HEK293T (cell line): ENCODE measurements at places on chromosomes 11 and 22.

DNA sequence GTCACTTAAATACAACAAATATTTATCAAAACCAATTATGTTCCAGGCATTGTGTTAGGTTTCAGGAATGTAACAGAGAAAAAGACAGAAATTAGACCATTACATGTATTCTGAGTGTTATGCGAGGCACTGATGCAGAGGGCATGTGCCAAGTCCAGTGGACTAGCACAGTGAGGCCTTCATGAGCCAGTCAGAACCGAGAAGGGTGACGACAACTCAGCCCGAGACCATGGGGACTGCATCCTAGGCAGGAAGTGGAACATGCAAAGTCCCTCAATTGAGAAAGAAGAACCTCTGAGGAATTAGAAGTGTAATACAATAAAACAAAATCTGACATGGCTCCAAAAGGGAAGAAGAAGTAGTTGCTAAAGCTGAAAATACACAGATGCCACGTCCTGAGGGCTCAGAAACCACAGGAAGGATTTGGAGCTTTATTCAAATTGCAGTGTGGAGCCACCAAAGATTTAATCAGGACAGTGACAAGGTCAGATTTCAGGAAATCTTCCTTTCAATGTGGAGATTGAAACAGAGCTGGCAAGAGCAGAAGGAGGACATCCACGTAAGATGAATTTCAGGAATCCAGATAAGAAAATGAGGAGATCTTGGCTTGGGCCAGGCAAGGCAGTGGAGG lies 529.6 kb downstream of the NTM start:
- DNase-seq = no peak

GRCh38 chr11:28490773-28491382 lies 382.7 kb downstream of the METTL15 start:
- no peak for DNase-seq

GRCh38 chr11:115643549-115644270 lies 139.5 kb upstream of the CADM1 start:
- no peak for DNase-seq

- DNase-seq = peak; percentile 21
These were observed 2.2 kb downstream of the MADD start for GRCh38 chr11:47271961-47272661.

DNA sequence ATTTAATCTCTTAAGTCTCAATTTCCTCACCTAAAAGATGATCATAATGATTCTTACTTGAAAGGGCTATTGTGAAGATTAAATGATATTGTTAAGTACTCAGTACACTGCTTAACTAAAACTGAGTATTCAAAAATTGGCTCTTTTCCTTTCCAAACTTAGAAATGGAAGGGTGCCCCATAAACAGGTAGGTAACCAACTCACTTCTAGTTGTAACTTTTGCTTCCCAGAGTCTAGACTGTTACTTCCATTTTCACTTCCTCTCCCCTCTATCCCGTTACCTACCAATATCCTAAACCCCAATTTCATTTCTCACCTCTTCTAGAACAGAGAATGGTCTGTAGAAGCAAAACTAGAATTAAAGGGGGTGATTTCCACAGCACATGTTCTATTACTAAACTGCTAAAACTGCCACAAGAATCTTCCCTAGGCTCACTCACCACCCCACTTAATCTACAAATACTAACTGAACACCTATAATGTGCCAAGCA lies 50.0 kb downstream of the RRAS2 start:
- DNase-seq = no peak

GRCh38 chr11:30488304-30488998 lies 97.7 kb downstream of the MPPED2 start:
- DNase-seq = peak; percentile 65

GRCh38 chr11:75346912-75347647 lies 4.4 kb downstream of the ARRB1 start:
- no peak for DNase-seq

GRCh38 chr11:33160136-33160535 lies 1.1 kb downstream of the CSTF3 start:
- no peak for DNase-seq

- DNase-seq = no peak
These were observed 11.3 kb upstream of the SESN3 start for GRCh38 chr11:95242091-95242844.

GRCh38 chr11:121070951-121071845 lies 29.8 kb upstream of the TECTA start:
- no peak for DNase-seq

- no peak for DNase-seq
These were observed 234.9 kb upstream of the POU2AF2 start for GRCh38 chr11:111010391-111011274.
